Cerebellar cortex (tissue), 1 donor: ENCODE measurements at places on chromosomes 3 and 15.

GRCh38 chr3:4986782-4987537 lies 7.7 kb downstream of the BHLHE40 start:
- peak; percentile 79 for DNase-seq

DNA sequence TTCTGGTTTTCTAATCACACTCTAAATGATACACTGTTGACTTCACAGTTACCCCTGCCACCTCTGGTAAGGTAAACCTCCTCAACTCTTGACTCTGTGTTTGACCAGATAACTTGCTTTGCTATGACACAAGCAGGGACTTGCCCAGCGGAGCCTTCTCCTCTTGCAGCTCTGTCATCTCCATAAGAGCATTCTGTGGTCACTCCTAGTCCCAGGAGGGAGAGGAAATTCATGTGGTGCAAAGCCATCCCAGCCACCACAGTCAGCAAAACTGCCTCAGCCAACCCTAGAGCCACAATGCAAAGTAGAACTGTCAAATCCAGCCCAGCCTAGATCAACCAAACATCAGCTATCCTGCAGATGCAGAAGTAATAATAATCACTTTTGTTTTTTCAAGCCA lies 144.7 kb upstream of the GADL1 start:
- no peak for DNase-seq

GRCh38 chr15:93035953-93036810 lies 52.8 kb downstream of the RGMA start:
- peak; percentile 21 for DNase-seq

DNA sequence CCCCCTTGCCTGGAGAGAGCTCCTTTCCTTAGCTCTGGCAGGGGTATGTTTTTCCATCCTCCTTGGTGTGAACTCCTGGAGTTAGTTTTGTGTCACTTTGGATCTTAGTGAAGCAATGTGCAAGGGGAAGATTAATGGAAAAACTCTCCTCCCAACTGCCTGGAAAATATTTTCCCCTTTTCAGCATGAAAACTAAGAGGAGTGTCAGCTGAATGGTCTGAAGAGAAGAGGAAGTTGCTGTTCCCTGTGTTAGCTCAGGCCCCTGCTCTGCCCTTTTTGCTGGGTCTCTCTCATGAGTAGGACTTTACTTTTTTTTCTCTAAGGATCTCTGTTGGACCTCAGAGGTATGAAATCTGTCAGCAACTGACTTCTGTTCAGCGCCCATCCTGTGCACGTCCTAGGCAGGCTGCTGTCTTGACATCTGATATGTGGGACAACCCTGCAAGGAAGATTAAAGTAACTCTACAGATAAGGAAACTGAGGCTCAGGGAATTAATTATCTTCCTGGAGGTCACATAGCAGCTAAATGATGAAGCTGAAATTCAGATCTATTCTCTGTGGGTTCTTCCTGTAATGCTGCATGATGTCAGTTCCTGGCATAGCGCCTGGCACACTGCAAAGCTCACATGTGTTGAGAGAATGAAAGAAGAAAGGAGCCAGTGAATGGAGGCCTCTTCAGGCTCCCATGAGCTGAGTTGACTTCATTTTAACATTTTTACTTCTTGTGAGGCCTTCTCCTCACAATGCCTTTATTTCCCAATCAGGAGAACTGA lies 109.7 kb upstream of the GALNT15 start:
- peak; percentile 52 for DNase-seq

DNA sequence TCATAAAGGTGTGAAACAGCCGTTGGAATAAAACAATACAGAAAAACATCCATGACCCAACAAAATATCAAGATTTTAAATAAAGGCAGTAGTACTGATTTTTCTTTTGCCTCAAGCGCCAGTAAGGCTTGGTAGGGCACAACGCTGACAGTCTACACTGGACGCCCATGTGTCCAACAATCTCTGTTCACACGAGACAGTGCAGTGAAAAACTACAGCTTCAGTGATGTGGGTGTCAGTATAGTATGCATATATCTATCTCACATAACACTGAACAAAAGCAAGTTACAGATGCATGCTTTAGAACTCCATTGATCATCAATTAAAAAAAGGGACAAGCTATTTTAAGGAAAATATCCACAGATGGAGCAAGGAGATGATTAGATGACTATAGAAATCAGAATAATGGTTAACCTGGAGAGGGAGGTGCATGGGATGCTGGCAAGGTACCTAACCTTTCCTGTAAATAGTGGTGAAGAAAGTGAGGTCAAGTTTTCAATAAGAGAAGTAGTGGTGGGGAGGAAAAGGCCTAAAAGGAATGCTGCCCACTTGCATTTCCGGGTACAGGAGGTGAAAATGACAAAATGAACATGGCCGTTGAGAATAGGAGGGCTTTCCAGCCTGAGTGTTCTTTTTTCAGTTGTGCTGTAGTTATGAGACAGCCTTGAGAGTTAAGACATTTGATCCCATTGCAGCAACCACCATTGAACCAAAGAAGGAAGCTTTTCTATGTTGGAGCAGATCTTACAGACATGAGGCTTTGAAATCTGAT lies 42.7 kb downstream of the CTNNB1 start:
- no peak for DNase-seq

GRCh38 chr3:153285982-153286381 lies 124.0 kb downstream of the RAP2B start:
- no peak for DNase-seq

- no peak for DNase-seq
Measured at GRCh38 chr3:123159926-123160635, 41.7 kb upstream of the SEC22A start.

- DNase-seq, result no peak
Measured at GRCh38 chr3:124867511-124867910, 19.7 kb downstream of the ITGB5 start.

DNA sequence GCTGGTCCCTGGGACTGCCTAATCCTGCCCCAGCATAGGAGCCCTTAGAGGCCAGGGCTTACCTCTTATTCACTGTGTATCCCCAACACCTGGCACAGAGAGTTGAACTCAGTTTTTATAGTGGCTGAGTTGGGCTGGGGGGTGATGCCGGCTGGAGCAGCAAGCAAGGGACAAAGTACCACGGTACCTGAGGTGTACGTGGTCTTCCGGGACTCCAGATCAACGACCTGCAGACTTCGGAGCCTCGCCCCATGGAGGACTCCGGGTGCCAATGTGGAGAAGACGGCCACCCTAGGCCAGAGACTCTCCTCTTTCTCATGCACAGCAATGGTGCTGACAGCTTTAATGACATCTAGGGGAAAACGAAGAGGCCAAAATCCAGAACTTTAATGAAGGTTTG lies 8.1 kb downstream of the WDR73 start:
- no peak for DNase-seq

GRCh38 chr15:89362203-89363101 lies 27.8 kb upstream of the POLG start:
- peak; percentile 73 for DNase-seq

DNA sequence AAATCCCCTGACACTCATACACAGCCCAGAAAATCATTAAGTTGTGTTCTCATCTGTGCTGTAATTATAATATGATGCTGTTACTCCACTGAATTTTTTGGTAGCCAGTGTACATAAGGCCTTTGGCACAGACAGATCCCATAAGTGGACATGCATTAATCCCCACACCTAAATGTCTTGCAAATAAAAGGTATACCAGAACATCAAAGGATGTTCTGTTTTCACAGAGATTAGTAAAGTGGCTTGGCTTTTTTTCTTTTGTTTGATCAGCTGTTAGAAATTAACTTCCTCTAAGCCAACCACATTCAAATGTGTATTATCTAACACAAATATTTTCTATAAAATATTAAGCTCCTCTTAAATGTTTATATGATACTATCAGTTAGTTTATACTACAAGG lies 2.7 kb downstream of the SST start:
- no peak for DNase-seq

- DNase-seq, result no peak
Measured at GRCh38 chr3:173709026-173709425, 311.5 kb downstream of the NLGN1 start.

- peak; percentile 83 for DNase-seq
Measured at GRCh38 chr15:52331490-52332240, 36.1 kb upstream of the MYO5C start.

DNA sequence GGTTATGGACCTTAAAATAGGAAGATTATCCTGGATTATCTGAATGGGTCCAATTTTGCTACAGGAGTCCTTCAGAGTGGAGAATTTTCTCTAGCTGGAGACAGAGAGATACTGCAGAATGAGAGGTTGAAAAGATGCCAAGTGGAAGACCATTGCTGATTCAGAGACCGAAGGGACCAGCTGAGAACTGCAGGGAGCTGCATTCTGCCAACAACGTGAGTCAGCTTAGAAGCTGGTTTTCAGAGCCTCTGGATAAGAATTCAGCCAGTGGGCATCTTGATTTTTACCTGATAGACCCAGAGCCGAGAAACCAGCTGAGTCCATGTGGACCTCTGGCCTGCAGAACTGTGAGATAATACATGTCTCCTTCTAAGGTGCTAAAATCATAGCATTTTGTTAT lies 234.0 kb downstream of the NR2F2 start:
- no peak for DNase-seq

DNA sequence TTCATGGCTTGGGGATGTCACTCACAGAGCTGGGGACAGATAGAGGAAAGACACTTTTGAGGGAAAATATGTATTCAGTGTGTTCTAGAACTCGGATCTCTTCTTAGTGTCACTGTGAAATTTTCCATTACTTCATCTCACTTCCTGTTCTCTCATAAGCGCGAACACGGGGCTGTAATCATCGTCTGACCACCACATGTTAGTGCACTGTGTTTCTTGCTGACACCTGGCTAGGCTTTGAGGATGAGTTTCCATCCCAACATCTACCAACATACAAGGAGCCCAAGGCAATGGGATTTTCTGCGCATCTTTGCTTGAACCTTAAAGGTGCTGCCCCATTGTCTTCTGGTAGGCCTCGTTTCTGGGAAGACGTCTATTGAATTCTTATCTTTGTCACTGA lies 84.0 kb downstream of the LIPC start:
- no peak for DNase-seq

GRCh38 chr3:21955406-21955805 lies 204.4 kb upstream of the ZNF385D start:
- no peak for DNase-seq

DNA sequence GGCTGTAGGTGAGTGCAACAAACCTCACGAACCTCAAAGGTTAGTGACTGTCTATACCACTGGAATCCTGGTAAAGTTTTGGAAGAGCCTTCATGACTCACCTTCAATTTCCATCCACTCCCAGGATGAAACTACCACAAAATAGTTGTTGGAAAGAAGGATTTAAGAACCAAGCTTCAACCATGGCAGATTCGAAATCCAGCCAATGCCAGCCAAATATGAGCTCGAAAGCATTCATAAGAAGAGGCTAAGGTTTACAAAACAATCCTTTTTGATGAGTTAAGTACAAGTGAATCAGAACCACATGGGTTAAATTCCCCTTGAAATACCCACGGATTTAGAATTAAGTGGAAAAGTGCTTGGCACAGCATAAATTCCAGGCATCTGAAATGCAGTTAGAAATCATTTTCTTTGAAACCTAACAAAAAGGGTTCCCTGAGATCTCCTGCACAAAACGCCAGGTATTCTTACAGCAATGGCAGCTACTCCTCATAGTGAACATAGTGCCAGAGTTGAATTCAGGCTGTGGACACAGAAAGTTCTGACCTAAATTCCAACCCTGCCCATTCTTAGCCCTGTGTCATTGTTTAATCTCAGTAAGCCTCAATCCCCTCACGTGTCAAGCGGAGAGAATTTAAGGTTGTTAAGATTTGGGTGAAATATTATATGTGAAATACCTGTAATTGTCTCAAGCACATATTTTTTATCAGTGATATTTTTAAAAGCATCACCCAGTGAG lies 89.2 kb downstream of the FBN1 start:
- no peak for DNase-seq

DNA sequence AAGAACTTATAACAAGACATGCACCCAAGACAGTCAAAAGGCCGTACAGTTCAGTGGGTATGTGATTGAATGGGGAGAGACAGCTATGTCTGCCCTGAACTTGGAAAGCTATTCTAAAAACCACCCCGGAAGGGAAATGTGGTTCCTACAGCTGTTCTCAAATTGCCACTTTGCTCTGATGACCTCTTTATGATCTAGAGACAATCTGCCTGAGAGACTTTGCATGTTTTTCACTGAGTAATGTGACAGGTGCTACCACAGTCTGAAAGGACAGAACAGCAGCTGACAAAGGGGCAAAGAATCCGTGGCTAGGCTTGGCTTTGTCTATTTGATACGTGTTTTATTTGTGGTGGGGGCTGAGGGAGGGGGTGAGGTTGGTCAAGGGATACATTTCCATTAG lies 148.3 kb upstream of the NPHP3 start:
- no peak for DNase-seq

DNA sequence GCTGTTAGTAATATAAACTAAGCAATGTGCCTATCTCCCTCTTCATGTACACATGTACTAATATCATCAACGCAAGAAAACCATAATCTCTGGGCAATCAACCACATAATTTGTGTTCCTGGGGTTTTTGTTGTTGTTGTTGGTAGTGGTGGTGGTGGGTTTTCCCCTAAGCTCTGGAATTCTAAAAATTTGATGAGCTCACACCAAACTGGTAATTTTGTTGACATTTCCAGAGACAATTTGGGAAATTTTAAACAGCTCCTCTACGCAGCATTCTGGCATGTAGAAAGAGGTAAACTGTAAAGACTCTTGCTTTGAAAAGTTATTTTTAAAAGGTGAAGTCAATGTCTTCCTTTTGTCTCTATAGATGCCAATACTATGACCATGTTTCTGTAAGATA lies 126.7 kb downstream of the IGSF11 start:
- DNase-seq, result no peak

DNA sequence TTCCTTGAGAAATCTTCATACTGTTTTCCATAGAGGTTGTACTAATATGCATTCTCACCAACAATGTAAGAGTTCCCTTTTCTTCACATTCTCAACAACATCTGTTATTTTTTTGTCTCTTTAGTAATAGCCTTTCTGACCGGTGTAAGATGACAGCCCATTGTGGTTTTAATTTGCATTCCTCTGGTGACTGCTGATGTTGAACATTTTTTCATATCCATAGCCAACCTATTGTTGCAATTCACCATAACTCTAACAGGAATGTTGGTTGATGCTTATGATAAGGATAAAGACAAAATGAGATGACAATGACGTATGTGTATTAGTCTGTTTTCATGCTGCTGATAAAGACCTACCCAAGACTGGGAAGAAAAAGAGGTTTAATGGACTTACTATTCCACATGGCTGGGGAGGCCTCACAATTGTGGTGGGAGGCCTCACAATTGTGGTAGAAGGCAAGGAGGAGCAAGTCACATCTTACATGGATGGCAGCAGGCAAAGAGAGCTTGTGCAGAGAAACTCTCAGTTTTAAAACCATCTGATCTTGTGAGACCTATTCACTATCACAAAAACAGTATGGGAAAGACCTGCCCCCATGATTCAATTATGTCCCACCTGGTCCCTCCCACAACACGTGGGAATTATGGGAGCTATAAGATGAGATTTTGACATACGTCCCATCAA lies 37.6 kb upstream of the RHCG start:
- DNase-seq, result no peak

GRCh38 chr3:13158871-13159270 lies 85.6 kb upstream of the IQSEC1 start:
- peak; percentile 58 for DNase-seq

GRCh38 chr3:66195347-66195783 lies 25.4 kb upstream of the SLC25A26 start:
- peak; percentile 92 for DNase-seq
